Fibroblast of the aortic adventitia (primary cell): ENCODE measurements at places on chromosomes 5 and 9.

- DNase-seq: no peak
Observed at GRCh38 chr5:154756009-154756867, 1.1 kb downstream of the LARP1 start.

- no peak for DNase-seq
Observed at GRCh38 chr9:100401042-100401441, 25.9 kb upstream of the MSANTD3 start.

DNA sequence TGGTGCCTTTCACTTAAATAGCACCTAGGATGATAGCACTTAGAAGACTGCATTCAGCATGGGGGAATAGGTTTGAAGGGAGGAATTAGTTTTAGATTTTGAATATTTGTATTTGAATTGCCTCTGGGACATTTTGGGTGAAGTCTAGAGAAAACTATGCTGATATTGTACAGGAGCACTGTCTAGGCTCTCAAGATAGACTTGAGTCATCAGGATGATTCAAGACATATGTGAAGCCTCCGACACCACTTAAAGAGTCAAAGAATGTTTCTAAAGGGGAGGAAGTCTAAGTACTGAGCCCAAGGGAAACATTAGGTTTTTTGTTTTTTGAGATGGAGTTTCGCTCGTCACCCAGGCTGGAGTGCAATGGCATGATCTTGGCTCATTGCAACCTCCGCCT lies 63.9 kb upstream of the CCDC180 start:
- no peak for DNase-seq

DNA sequence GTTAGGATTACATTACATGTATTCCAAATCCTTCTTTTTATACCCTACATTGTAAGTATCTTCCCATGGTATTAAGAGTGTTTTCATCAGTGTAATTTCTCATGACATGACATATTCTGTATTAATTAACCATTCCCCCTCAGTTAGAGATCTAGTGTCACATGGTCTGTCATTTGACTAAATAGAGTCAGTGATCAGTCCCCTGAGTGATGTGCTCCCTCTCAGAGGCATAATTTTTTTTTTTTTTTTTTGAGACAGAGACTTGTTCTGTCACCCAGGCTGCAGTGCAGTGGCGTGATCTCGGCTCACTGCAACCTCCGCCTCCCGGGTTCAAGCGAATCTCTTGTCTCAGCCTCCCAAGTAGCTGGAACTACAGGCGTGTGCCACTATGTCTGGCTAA lies 218.6 kb downstream of the TTLL11 start:
- no peak for DNase-seq

DNA sequence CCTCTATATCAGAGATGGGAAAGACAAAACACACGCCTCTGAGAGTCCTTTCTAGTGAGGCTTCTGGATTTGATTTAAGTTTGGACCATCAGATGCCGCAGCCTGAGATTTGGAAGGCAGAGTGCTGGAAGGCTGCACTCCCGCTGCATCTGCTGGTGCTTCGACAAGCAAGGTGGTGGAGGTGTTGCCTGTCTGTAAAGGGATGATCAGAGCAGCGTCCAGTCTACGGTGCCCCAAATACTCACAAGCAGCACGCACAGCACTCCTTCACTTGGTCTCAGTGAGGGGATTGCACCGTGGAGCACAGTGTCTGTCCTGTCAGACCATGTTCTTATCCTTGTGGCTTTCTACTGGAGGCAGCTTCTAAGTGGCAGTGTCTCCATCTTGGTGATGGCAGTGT lies 221.4 kb downstream of the GADD45G start:
- DNase-seq: no peak

DNA sequence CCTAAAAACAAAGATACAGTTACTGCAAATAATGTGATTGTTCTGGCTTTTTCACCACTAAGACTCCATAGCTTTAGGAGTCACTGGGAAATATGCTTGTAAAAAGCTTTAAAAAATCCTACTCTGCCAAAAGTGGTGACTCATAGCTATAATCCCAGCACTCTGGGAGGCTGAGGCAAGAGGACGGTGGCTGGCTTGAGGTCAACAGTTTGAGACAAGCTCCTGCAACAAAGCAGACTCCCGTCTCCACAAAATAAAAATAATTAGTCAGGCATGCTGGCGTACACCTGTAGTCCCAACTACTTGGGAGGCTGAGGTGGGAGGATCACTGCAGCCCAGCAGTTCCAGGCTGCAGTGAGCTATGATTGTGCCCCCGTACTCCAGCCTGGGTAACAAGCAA lies 406.4 kb downstream of the HTR1A start:
- no peak for DNase-seq

DNA sequence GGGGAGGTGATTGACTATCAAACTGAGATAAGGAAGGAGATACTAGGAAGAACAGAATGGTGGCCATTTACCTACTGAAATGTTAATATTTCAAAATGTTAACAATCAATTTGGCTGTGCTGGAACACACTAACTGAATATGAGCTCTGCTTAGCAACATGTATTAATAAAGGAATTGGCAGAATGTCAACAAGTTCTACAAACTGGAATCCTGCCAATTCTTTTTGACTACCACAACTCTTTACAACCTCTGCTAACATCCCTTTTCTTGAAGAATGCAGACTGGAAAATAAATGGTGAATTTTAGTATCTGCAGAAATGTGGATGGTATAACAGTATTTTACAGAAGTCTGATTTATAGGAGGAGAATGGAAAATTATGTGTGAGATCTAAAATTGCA lies 446.4 kb downstream of the ISL1 start:
- DNase-seq: no peak

GRCh38 chr5:158800481-158800880 lies 299.2 kb downstream of the EBF1 start:
- no peak for DNase-seq

DNA sequence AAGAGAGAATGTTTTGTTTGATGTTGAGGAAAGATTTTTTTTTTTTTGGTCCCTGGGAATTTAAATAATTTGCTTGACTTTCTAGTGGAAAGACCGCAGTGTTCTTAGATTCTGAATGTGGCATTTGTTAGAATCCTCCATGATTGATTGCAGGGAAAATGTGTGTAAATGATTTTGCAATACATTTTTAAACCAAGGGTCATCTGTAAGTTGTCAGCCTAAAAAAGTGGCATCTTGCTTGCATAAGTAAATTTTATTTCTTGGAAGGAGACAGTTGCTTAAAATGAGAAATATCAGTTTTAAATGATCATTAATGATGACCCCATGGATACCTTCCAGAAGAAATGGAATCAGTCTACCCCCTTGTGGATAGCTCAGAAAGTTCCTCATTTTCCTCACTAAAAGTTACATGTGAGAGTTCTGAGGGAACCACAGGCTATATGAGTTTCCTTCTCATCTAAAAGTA lies 105.1 kb upstream of the SLC25A48 start:
- no peak for DNase-seq

DNA sequence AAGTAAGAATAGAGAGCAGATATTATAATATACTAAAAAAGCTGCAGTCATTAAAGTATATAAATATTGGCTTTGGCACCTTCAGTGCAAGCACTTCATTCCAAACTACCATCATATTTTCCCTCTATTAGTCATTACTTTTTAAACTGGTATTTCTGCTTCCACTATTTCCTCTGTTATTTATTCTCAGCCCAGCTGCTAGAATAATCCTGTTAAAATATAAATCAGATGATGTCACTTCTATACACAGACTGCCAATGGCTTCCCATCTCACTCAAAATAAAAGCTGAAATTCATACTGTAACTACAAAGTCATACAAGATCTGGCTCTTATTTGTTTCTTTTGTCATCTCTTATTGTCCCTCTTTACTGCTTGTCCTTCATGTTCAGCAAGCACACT lies 432.9 kb downstream of the TLE4 start:
- DNase-seq: no peak

DNA sequence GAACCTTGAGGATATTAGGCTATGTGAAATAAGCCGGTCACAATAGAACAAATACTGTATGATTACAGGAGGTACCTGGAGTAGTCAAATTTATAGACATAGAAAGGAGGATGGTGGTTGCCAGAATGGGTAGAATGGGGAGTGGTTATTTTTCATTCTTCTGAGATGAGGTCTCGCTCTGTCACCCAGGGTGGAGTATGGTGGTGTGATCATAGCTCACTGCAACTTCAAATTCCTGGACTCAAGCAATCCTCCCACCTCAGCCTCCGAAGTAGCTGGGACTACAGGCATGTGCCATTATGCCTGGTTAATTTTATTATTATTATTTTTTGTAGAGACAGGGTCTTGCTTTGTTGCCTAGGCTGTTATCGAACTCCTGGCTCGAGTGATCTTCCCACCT lies 27.1 kb downstream of the SH3PXD2B start:
- DNase-seq: no peak

GRCh38 chr5:125835293-125836172 lies 587.7 kb upstream of the GRAMD2B start:
- peak; percentile 43 for DNase-seq

GRCh38 chr5:14870337-14871213 lies 1.0 kb downstream of the ANKH start:
- peak; percentile 16 for DNase-seq

- no peak for DNase-seq
Observed at GRCh38 chr9:87558606-87559190, 61.0 kb downstream of the DAPK1 start.

DNA sequence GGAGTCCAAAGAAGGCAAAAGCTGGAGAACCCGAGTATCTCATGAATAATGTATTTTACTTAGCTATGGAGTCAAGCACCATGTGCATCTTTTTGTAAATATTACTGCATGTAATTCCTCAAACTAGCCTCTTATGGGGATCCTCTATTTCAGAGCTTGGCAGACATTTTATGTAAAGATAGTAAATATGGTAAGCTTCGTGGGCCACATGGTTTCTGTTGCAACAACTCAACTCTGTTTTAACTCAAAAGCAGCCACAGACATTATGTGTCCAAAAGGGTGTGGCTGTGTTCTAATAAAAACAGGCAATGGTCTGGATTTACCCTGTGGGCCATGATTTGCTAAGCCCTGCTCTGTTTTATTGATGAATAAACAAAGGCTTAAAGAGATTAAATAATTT lies 17.3 kb downstream of the DAPK1 start:
- DNase-seq: peak; percentile 64

DNA sequence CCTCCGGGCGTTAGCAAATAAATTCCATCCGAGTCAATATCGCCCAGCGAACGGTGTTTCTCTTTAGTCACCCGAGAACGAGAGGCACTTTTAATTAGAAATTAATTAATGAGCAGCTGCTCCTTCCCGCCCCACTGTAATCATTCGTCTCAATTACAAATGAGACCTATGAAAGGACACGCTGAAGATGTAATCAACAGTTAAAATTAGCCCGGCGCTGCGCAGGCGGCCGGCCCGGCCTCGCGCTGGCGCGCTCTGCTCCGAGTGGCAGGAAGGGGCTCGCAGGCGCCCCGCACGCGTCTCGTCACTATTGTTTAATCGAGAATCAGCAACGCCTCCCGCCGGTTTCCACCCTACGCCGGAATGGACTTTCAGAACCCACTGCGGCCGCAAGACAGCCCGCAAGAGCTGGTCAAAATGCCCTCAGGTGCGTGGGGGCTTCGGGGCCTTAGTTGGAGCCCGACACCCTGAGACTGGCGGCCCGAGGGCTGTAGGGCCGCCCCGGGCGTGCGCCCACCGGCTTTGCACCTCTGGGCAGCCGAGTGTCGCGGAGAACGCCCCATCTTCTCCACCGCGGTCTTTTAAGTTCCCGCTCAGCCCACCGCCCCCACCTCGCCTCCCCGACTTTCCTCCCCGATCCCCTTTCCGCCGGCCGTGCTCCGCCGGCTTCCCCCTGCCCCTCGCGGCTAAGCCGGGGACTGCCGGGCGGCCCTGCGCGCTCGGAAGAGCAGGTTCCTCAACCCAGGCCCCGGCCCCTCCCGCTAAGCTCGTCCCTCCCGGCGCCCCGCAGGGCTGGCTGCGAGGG lies 597 bp upstream of the IRX4 start:
- no peak for DNase-seq

GRCh38 chr9:124621371-124622328 lies 114.5 kb upstream of the NR5A1 start:
- DNase-seq: peak; percentile 71

GRCh38 chr9:91429501-91429900 lies 5.9 kb upstream of the NFIL3 start:
- DNase-seq: no peak

DNA sequence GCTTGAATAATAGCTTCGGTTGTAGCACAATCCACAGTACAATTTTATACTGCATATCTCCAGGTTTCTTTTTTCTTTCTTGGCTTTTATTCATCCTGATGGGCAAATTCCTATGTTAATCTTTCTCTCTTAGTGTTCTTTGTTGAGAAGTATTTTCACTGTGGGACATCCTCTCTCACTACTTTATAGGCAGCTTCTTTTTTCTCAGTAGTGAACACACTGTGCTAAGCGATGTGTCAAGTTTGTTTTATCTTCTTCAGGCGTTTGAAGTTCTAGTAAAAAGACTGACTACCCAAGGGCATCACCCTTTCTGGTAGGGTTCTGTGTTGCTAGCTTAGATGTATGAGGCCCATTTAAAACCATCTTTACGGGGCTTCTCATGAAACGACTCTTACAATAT lies 182.1 kb downstream of the FAM170A start:
- no peak for DNase-seq

GRCh38 chr5:39262981-39263380 lies 43.6 kb upstream of the FYB1 start:
- no peak for DNase-seq

DNA sequence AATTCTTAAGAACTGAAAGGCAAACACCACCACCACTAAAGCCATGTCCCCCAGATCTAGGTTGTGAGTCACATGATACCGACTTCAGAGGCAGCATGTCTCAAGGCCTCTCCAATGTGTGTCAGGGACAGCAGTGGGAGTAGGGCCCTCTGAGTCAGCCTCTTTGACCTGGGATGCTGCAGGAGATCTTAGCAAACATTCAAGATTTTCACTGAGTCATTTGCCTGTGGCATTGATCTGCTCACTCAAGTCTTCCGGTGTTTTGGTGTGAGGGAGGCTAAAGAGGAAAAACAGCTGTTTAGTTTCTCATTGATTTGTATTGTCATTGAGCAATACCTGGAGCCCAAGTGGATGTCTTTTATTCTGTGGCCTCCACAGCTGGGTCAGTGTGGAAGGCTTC lies 36.1 kb downstream of the TMC1 start:
- DNase-seq: peak; percentile 84

DNA sequence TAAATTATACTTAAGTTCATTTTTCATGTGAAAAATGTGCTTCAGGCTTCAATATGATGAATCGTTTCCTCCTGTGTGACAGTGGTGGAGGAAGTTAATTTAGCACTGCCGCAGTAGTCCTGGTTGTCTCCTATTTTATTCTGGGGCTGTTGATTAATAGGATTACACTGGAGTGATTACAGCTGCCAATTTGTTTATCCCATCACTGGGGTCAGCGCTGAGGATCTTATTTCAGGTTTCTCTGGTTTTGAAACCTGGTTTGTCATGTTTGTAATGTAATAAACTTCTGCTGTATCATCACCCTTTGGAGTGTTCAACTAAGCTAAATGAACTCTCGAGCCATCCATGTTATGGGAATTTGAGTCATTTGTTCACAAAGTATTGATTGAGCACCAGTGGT lies 241.7 kb upstream of the KCNN2 start:
- no peak for DNase-seq

DNA sequence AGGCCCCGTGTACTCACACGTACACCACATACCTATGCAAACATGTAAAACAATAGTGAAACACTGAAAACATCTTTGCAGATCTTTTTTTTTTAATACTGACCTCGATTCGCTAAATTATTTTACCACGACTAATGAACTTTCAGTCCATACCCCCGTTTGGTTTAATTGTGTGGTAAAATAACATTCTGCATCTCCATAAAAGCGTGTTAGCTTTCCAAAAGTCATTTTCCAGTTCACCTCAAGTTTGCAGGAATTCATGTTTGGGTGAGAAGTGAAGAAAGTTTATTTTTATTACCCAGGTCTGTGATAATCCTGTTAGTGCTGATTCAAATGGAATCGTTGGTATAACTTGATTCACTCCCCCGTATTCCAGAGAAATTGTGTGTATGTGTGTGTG lies 652 bp downstream of the ARSK start:
- DNase-seq: peak; percentile 10
